ENCODE measurements at places on chromosomes 4 and X.

DNA sequence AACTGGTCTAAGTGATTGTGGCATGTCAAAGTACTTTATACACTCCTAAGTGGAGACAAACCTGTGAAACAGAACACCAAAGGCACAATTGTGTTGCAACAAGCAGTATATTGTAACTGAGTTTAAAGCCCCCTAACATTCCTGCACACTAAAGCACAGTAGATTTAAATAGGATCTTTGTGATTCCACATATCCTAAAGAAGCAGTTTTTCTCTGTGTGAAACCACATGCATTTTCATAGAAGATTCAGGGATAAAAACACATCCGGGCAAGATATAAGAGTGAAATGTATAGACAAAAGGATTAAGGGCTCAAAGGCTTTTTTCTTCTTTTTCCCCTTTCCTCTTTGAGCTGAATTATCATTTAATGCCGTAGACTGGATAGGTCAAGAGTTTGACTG, 82.2 kb downstream of the ANK2 start:
- DNase-seq, result no peak

GRCh38 chr4:621296-622070, 3.9 kb upstream of the PDE6B start:
- no peak for DNase-seq

DNA sequence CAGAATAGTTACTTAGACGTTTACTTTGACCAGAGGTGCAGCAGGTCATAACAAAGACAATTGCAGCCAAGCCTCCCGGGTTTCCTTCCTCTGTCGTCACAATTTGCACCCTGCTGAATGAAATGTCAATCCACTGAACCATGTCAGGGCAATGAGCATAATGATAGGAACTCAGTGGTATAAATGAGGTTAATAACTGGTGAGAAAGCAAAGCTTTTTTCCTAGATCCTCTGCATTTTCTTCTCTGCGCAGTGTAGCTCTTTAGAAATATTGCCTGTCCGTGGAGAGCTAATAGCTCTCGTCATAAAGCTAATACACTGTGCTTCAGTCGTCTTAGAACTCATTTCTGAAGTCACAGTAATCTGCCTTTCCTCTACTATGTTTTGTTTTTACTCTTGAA, 1960.1 kb upstream of the ADGRL3 start:
- DNase-seq, result no peak

- DNase-seq, result no peak
Measured at GRCh38 chr4:5963611-5964010, 54.6 kb downstream of the C4orf50 start.

GRCh38 chrX:52504551-52504950, 8.9 kb downstream of the XAGE1A start:
- no peak for DNase-seq
